ENCODE measurements at places on chromosomes 13 and 19. TPM values are rescaled to one million over a fixed set of nuclear protein-coding genes. Genes with fewer than 3 reads are reported as not detected.

PALM gene
- total RNA-seq: 54.3 TPM

GPR108 gene
- total RNA-seq: 72.8 TPM

DNA sequence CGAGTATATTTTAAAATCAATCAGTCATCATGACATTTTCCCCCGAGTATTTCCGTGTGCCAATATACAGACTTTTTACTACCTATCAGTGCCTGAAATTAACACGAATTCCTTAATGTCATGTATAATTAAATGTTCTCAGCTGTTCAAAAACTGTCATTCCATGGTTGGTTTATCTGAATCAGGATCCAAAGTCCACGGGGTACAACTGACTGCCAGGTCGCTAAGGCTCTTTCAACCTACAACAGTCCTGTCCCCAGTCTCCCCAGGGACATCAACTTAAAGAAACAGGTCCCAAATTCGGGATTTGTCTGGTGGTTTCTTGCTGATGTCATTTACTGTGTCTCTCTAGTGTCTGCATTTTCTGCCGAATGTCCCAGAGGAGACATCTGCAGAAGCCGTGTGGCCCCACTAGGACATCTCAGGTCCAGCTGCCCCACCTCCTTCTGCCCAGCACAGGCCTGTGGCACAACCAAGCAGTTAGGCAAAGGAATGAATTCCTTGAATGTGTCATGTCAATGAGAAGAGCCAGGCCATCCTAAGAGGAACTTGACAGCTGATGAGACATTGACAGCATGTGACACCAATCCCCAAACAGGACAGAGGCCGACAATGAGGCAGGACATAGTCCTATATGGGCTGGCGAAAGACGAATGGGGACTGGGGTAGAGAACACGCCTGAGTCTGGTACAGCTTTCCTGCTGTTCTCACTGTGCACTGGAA lies 109.5 kb downstream of the STK24 start:
- DNase-seq: no peak
- no peaks in the 10 kb centered on the region for H3K27me3 ChIP-seq
- peaks cover 14% of the 10 kb centered on the region for H3K4me1 ChIP-seq
- peaks cover 25% of the 10 kb centered on the region for H3K36me3 ChIP-seq
- H3K4me3 ChIP-seq: no peak overlapping the region

DNA sequence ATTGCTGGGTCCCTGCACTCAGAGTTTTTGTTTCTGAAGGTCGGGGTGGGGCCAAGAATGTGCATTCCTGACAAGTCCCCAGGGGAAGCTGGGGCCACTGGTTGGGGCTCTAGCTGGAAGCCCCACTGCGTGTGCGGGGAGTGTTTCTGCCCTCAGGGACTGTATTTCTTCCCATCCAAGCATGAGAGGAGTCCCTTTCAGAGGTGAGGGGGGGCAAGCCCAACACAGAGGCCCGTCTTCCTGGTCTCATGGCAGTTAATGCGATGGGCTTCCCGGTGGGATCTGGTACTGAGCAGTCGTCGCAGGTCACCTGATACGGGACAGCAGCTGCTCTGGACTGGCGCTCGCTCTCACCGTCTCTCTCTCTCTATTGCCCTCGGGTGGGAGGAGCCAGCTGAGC lies 50.4 kb downstream of the GPR12 start:
- H3K36me3 ChIP-seq: peaks cover 2% of the 10 kb centered on the region
- no peak overlapping the region for H3K4me3 ChIP-seq

DNA sequence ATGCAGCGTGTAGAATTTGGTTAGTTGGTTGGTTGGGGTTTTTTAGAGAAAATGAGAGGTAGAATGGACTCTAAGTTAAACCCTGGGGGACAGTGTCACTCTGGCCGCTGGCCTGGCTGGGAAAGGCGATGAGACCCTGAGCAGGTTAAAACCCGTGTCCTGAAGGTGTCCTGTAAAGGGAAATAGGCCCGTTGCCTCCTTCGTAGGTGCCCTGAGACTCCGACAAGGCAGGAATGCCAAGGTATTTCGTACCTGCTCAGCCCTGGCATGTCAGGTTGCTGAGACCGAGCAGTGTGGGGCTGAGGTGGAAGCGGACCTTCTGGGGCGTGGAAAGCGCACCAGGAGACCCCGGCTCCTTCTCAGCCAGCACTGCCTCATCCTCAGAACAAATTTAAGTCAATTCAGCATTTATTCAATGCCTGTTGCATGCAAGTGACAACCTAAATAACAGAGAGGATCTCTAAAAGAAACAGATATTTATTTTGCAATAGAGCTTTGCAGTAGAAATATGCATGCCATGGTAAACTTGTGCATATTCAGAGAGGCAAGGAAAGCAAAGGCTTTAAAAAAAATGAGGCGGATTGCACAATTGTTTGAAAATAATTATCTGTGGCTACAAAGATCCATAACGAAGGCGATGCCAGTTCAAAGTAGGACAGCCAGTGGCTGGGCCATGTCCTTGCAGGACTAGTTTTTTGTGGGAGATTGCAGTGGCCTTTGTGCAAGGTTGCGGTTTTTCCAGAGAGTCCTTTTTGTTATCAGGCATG lies 1.4 kb upstream of the RAB20 start:
- H3K27ac ChIP-seq: no peak overlapping the region
- H3K4me1 ChIP-seq: peaks cover 13% of the 10 kb centered on the region
- H3K36me3 ChIP-seq: no peaks in the 10 kb centered on the region
- peak overlapping the region; percentile 85 for H3K4me3 ChIP-seq
- H3K27me3 ChIP-seq: peaks cover 42% of the 10 kb centered on the region
- no peak for DNase-seq

GRCh38 chr19:55098716-55099556 lies 18.5 kb downstream of the PPP1R12C start:
- H3K27me3 ChIP-seq: no peaks in the 10 kb centered on the region
- no peaks in the 10 kb centered on the region for H3K4me1 ChIP-seq
- no peak for DNase-seq

GRCh38 chr13:56924401-56924800 lies 216.3 kb upstream of the PRR20A start:
- no peaks in the 10 kb centered on the region for H3K36me3 ChIP-seq
- H3K4me1 ChIP-seq: peaks cover 5% of the 10 kb centered on the region
- no peak overlapping the region for H3K4me3 ChIP-seq

ZNF491 gene
- total RNA-seq: 6.5 TPM

DNA sequence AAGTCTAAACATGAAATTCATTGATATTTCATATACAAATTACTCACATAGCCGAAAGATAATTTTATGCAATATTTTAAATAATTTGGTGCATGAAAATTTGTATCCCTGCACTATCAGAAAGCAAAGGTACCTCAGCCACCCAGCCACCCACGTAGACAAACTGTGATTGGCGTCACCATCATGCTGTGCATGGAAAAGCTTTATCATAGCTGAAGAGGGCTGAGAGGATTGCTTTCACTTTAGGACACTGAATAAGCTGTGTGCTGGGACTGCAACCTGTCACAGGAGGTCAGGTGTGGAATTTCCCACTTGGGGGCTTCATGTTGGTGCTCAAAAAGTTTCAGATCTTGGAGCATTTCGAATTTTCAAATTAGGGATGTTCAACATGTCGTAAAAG lies 96.3 kb downstream of the MYCBP2 start:
- H3K4me3 ChIP-seq: no peak overlapping the region
- peaks cover 1% of the 10 kb centered on the region for H3K36me3 ChIP-seq
- no peaks in the 10 kb centered on the region for H3K4me1 ChIP-seq
- no peak overlapping the region for H3K27ac ChIP-seq
- DNase-seq: no peak

GRCh38 chr13:51276636-51277035 lies 54.4 kb downstream of the FAM124A start:
- H3K4me1 ChIP-seq: no peaks in the 10 kb centered on the region
- no peak overlapping the region for H3K27ac ChIP-seq
- H3K36me3 ChIP-seq: no peaks in the 10 kb centered on the region
- no peak for DNase-seq
- H3K4me3 ChIP-seq: no peak overlapping the region
- H3K27me3 ChIP-seq: no peaks in the 10 kb centered on the region

POSTN gene
- total RNA-seq: 2.0 TPM

TTC9B gene
- not detected for total RNA-seq

TJP3 gene
- 36.3 TPM for total RNA-seq

HSD11B1L gene
- 20.1 TPM for total RNA-seq

- no peaks in the 10 kb centered on the region for H3K27me3 ChIP-seq
- no peak for DNase-seq
- no peak overlapping the region for H3K4me3 ChIP-seq
- H3K4me1 ChIP-seq: peaks cover 24% of the 10 kb centered on the region
- H3K27ac ChIP-seq: peak overlapping the region; percentile 88
- H3K36me3 ChIP-seq: peaks cover 34% of the 10 kb centered on the region
These were observed 10.2 kb upstream of the CCDC97 start for GRCh38 chr19:41299755-41300089.

DHRS12 gene
- total RNA-seq: 19.6 TPM

DNA sequence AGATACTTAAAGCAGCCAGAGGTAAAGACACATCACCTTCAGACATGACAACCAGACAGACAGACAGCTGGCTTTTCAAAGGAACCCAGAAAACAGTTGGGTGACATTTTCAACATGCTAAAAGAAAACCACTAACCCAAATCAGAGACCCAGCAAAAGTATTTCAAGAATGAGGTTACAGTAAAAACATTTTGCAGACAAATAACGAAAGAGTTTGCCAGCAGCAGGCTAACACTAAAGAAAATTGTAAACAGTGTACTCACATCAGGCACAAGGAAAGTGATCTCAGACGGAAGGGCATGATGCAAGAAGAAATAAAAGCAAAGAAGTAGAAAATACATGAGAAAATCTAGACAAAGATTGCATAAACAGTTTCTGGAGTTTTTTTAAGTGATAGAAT lies 46.4 kb downstream of the AP1M1 start:
- H3K27ac ChIP-seq: no peak overlapping the region
- peaks cover 4% of the 10 kb centered on the region for H3K27me3 ChIP-seq
- H3K36me3 ChIP-seq: no peaks in the 10 kb centered on the region

DNA sequence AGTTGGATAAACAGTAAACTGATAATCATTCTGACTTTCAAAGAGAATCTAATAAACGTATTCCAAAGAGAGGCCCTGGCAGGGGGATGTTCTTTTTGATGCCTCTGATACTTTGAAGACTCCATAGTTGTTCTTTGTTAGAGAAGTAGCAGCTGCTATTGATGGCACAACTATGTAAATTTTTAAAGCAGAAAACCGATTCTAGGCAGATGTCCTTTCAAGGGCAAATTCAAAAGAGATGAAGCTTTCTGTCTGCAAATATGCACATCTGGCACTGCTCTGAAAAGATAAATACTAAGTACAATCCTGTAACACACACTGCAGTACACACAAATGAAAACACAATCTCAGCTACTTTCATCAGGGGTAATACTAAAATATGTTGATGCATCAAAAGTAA lies 250.1 kb downstream of the VWA8 start:
- H3K4me3 ChIP-seq: no peak overlapping the region
- DNase-seq: no peak
- no peaks in the 10 kb centered on the region for H3K4me1 ChIP-seq
- H3K27me3 ChIP-seq: no peaks in the 10 kb centered on the region

ZNF441 gene
- total RNA-seq: 3.8 TPM

DNA sequence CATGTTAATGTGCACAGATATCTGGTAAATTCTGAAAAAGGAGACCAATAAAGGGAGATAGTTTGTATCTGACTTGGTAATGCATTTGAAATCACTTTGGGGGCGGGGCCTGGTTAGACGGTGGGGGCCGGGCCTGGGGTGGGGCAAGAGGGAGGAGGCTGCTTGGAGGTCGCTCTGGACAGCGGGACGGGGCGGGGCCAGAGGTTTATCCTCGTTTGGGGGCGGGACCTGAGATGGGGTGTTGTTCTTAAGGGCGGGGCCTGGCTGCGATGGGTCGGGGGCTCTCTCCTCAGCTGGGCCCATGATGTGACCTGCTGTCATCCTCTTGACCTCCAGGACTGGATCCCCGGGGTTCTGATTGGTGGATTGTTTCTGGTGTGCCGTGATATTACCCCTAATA lies 4.9 kb upstream of the ZNF808 start:
- H3K4me1 ChIP-seq: peaks cover 42% of the 10 kb centered on the region
- H3K4me3 ChIP-seq: no peak overlapping the region
- no peak for DNase-seq
- no peaks in the 10 kb centered on the region for H3K36me3 ChIP-seq

CA11 gene
- 8.9 TPM for total RNA-seq

GRCh38 chr13:89375839-89376238 lies 1704.7 kb downstream of the SLITRK5 start:
- no peak for DNase-seq
- H3K4me1 ChIP-seq: peaks cover 8% of the 10 kb centered on the region
- no peaks in the 10 kb centered on the region for H3K27me3 ChIP-seq
- no peak overlapping the region for H3K4me3 ChIP-seq
- H3K36me3 ChIP-seq: no peaks in the 10 kb centered on the region
- H3K27ac ChIP-seq: no peak overlapping the region

FLT1 gene
- 1.2 TPM for total RNA-seq

Measured in progenitor cell of endocrine pancreas (in vitro differentiated cells).